Right cardiac atrium (tissue), 5 donors: ENCODE measurements at places on chromosomes 11 and 22. TPM values are rescaled to one million over a fixed set of nuclear protein-coding genes. Genes with fewer than 3 reads are reported as not detected.

The EXT2 gene
- 21.1 TPM for polyA plus RNA-seq

The FAT3 gene
- polyA plus RNA-seq, result 0.25 TPM

The SCUBE2 gene
- 0.18 TPM for polyA plus RNA-seq

The TRIM3 gene
- polyA plus RNA-seq, result 9.4 TPM

The OR52E8 gene
- polyA plus RNA-seq, result not detected

The MFRP gene
- 0.02 TPM for polyA plus RNA-seq

The MS4A4E gene
- 0.27 TPM for polyA plus RNA-seq

The HBB gene
- polyA plus RNA-seq, result 3.0 TPM

The BTBD18 gene
- 0.02 TPM for polyA plus RNA-seq

The SYT9 gene
- polyA plus RNA-seq, result 0.07 TPM

The KCNE3 gene
- 2.2 TPM for polyA plus RNA-seq
